Stimulated activated CD4-positive, alpha-beta T cell treated with anti-CD3 and anti-CD28 coated beads, Interleukin-2, amount 100 ng/mL, for 48 hours (primary cell): ENCODE measurements at places on chromosomes 3 and 15.

- no peak for DNase-seq
Observed at GRCh38 chr3:38545550-38545949, 49.4 kb downstream of the EXOG start.

DNA sequence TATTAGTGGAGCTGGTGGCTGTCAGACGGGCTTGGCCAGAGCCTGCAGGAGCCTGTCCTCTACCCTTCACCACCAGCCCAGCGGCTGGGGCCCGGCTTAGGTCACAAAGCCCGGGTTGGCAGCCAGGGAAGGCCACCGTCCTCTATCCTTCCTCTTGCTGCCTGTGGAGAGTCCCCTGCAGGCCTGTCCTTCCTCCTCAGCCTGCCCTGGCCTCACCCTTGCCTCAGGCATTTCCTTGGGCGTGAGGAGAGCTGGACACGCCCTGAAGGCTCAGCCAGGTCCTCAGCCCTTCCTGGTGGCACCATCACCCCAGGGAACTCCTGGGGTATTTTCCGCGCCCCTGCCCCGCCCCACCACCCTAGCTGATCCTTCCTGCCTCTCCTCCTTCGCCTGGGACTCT lies 7.7 kb downstream of the CHAC1 start:
- DNase-seq = no peak

- no peak for DNase-seq
Observed at GRCh38 chr3:14505001-14505802, 34.9 kb downstream of the GRIP2 start.

GRCh38 chr3:46239952-46240351 lies 2.3 kb upstream of the CCR3 start:
- DNase-seq = no peak

GRCh38 chr3:64176461-64176996 lies 48.7 kb downstream of the PRICKLE2 start:
- DNase-seq = no peak

GRCh38 chr15:97078591-97078990 lies 748.1 kb downstream of the NR2F2 start:
- no peak for DNase-seq
